ENCODE measurements at places on chromosomes 7 and 10. TPM values are rescaled to one million over a fixed set of nuclear protein-coding genes. Genes with fewer than 3 reads are reported as not detected.

GRCh38 chr10:43944381-43945093, 295.9 kb upstream of the ZNF32 start:
- DNase-seq: no peak

- DNase-seq: peak; percentile 74
These were observed 2.5 kb upstream of the TMEM178B start for GRCh38 chr7:141071260-141071854.

DNA sequence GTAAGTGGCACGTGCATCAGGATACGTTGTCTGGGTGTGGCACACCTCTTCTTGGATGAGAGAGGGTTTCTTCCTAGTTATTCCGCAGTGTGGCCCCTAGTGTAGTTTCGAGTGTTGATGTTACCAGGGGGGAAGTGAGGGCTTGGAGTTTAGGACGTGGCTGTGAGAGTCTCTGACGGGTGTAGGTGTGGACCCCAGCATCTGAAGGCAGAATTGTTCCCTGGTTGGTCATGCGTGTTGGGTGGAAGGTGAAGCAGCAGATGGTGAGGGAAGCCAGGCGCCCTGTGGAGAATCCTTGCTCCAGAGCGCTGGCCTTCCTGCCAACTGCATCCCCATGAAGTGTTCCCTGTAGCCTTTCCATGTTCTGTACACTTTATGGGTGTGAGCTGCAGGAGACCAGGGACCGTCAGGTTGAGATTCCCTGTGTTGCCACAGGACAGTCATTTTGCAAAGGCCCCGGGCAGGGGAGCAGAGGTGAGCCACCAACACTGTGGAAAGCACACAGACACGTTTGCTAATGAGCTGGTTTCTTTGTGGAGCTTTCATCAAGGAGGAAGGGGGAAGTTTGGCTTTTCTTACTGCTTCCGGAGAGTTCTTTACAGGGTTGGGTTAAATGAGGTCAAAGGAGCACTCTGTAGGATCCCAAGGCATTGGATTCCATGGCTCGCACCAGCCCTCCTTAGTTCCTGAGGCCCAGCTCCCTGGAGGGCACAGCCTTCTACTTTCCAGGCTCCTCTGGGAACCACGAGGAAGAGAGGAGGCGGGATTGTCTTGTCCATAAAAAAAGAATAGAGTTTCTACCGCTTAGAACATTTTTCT, 32.0 kb downstream of the TSPAN14 start:
- no peak for DNase-seq

- no peak for DNase-seq
These were observed 17.1 kb downstream of the RAPGEF5 start for GRCh38 chr7:22339725-22340390.

GRCh38 chr10:1267568-1267967, 211.4 kb downstream of the WDR37 start:
- DNase-seq: no peak

- no peak for DNase-seq
These were observed 69.1 kb downstream of the MEST start for GRCh38 chr7:130560972-130561371.

Gene SLIT1
- 0.06 TPM for total RNA-seq

DNA sequence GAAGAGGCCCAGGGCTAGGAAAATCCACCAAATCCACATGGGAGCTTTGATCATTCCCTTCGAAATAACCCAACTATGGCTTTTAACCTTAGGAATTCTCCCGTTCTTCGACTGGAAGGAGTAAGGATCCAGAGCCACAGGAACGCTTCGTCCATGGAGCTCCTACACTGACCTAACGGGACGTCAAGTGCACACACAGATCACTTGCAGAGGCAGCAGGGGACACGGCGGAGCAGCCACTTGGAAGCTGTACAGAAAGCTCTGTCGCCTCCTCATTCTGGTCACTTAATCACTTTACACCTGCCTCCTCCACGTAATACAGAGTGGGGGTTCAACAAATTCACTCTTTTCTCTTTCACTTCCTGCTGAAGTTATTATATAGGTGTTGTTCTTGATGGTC, 43.9 kb downstream of the RSU1 start:
- no peak for DNase-seq
